ENCODE measurements at places on chromosomes 5 and 9.

GRCh38 chr5:145203193-145203592, 631.9 kb downstream of the PRELID2 start:
- no peak for DNase-seq

GRCh38 chr9:114588651-114589526, 1.3 kb downstream of the ATP6V1G1 start:
- DNase-seq: no peak

DNA sequence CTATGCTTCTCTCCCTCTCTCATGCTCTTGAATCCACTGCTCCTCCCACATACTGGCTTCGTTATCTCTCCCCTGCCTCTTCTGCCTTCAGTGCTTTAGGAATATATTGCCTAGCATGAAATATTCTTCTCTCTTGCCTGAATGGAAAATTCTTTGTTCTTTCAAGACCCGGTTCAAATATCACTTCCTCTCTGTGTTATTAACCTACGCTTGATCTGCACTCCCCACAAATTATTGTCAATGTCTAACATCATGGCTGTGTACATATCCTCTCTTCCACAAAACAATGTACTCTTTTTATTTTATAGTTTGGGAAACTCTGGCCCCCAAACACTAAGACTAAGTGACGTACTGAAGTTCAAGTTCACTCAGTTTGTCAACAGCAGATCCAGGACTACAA, 211.0 kb downstream of the SEC61B start:
- no peak for DNase-seq

DNA sequence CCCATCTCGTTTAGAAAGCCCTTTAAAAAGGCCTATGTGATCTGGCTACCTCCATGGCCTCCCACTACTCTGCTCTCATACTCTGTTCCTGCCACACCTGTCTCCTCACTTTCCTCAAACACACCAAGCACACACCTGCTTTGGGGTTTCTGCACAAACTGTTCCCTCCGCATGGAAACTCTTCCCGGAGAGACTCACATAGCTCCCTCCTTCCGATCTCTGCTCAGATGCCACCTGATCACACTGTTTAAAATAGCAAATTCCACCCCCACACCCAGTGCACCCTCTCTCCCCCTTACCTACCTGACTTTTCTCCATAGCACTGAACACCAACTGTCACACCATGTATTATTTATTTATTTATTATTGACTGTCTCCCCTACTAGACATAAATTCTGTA, 84.0 kb upstream of the NR4A3 start:
- DNase-seq: no peak

GRCh38 chr5:4453655-4454054, 686.5 kb upstream of the ADAMTS16 start:
- DNase-seq: no peak

DNA sequence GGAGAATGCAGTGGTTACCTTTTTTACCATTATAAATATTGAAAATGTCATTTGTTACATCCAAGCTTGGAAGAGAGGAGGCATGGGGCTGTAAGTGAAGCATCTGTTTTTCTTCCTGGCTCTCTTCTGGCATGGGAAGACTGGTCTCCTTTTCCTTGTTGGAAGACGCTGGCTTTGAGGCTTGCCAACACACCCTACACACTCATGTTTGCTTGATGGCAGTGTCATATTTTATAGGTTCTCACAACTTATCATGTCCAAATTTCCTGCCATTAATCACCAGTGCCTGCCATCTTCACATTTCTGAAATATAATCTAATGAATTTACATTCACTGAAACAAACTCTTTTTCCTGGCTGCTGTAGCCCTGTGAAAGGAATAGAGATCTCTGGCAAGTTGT, 252.9 kb downstream of the MAN2A1 start:
- DNase-seq: no peak

DNA sequence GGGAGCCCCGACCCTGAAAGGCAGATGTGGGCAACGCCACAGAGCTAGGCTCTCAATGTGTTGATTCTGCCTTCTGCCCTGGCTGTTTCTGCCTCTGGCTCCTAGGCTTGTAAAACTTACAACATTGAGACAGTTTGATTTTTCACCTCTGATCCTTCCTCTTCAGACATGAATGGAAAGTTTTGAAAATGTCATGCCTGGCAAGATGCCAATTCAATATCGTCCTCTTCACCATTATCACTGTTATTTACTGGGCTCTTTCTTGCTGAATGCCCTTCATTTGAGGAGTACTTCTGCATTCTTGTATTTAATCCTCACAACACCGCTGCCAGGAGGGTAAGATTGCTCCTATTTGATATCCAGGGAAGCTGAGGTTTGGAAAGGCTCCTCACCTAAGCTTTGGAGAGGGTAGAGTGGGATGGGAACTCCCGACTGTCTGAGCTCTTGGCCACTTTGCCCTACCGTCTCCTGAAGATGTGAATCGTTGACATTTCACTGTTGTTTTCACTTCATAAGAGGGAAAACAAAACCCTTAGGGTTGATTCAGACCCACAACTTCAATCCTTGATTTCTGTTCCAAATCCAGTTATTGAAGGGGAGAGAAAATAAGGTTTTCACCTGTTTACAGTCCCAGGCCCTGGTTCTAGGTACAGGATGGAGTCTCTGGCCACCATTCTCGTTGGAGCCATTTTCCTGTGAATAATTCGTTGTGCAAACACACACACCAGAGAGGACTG, 12.7 kb upstream of the FGF1 start:
- no peak for DNase-seq

DNA sequence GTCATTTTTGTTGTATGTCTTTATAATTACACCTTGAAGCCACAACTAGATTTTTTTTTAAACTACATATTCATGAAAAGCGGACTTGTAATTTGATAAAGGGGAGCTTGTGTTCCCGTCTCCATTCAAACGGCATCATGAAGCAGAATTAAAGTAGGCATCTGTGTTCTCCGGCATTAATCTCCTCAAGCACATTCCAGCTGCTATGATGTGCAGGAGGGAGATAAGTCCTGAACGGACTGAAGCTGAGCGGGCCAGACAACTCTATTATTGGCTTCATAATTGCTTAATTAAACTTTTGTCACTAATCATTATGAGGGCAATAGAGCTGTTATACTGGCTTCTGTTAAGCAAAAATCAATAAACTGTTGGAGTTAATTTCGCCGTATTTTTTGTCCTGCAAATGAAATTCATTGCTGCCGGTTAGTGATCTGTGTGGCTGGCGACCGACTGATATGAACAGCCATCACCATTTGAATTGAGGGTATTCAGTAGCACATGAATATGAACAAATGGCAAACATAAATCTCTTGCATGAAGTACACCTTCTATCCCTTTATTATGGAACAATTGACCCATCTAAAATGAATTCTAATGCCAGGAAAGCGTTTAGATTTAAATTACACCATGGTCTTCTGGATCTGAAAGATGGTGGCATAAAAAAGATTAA, 408.8 kb upstream of the IRX1 start:
- DNase-seq: no peak

DNA sequence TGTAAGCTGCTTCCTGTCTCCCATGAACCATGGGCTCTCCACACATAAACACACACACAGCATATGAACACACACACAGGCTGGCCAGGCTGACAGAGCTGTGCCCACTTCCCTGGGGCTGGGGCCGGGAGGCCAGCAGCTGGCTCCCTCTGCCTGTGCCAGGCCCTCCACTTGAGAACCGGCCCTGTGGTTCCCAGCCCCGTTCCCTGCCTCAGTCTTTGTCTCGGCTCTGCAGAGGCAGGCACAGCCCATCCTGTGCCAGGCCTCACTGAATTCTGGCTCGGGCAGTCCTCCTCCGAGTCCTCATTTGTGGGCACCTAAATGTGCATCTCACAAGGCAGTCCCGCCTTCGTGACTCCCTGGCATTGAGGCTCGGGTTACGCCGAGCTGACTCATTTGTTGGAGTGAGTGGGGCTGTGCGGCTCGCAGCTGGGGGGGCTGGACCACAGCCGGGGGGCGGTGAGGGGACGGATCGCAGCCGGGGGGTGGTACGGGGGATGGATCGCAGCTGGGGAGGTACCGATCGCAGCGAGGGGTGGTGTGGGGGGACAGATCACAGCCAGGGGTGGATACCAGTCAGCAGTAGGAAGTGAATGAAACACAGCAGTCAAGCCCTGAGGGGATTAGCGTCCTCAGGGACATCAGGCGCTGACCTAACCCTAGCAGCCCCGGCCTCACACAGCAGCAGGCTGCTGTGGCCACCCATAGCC, 72.3 kb downstream of the PSMB7 start:
- no peak for DNase-seq

- no peak for DNase-seq
These were observed 195.5 kb upstream of the CLINT1 start for GRCh38 chr5:158054223-158055110.

DNA sequence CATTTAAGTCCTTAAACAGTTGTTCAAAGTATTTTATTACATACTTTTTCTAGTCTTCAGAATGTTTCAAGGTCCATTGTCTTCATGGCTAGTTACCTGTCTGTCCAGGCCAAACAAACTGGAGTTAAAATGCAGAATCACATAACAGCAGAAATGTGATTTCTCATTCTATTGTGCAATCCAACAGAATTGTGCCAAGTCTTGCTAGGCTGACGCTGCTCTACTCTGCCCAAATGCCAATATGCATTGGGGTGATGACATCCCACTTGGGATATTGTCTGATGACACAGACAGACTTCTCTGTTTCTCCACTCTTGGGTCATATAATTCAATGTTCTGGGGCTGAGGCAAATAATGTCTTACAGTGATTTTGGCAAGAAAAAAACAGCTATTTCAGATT, 5.2 kb upstream of the SLC22A5 start:
- DNase-seq: no peak

DNA sequence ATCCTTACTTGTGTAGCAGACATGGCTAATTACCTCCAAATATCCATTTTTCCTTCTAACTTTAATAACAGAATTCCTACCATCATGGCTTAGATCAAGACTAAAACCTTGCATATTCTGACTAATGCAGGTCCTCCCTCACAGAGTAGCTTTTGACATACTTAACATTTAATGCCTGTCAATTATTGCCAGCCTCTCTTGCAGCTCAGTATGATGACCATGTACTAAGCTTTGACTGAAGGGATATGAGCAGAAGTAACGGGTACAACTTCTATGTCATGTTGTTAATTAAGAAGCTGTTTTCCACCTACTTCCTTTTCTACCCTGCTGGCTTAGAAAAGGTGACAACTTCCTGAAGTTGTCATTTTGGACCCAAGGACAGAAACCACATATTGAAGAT, 533.4 kb downstream of the PSAT1 start:
- no peak for DNase-seq

DNA sequence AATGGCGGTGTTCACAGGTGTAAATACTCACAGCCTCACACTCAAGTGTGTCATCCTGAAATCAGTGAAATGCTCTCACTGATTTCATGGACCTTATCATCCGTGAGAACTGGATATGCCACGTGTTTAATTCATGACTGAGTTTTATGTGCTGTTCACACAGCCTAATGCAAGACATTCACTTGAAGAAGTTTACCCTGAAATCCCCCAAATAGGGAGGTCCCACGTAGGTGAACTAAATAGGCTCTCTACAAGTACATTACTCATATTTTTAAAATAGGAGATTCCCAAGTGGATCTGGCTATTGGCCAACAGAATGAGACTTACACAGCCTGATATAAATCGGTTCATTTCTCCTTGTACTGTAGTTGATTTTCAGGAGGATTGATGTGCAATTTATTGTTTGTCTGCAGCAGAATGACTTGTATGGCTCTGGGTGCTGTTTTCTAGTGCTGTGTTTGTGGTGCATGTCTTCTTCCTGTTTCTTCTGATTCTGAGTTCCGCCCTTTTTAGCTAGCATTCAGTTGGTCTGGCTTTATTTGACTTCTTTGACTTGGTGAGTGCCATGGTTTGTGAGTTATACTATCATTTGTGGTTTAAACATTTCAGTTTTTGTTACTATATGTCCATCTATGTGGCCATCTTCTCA, 25.1 kb downstream of the TRIO start:
- no peak for DNase-seq

GRCh38 chr9:135371535-135371934, 108.0 kb upstream of the PPP1R26 start:
- DNase-seq: no peak

GRCh38 chr5:55907927-55908326, 56.8 kb downstream of the IL31RA start:
- DNase-seq: no peak

GRCh38 chr5:112024769-112025168, 267.8 kb upstream of the NREP start:
- no peak for DNase-seq

- DNase-seq: no peak
These were observed 104.1 kb downstream of the MTREX start for GRCh38 chr5:55411876-55412275.

DNA sequence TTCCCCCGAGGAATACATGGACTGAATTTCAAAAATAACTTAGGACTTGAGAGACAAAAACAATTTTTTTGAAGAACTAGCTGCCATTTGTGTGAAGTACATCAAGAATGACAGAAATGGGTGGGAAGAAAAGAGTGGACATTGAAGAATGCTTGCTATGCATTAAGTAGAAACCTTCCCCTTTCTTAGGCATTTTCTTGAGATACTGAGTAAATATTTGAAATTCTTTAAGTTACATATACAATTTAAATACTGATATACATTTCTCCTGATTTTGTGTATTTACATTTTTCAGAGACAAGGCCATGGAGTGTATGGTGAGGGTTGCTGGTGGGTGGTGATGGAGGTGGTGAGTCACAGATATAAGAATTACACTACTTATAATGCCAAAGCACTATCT, 319.3 kb upstream of the ADAMTSL1 start:
- no peak for DNase-seq

GRCh38 chr9:115671236-115671962, 482.2 kb upstream of the PAPPA start:
- DNase-seq: no peak

DNA sequence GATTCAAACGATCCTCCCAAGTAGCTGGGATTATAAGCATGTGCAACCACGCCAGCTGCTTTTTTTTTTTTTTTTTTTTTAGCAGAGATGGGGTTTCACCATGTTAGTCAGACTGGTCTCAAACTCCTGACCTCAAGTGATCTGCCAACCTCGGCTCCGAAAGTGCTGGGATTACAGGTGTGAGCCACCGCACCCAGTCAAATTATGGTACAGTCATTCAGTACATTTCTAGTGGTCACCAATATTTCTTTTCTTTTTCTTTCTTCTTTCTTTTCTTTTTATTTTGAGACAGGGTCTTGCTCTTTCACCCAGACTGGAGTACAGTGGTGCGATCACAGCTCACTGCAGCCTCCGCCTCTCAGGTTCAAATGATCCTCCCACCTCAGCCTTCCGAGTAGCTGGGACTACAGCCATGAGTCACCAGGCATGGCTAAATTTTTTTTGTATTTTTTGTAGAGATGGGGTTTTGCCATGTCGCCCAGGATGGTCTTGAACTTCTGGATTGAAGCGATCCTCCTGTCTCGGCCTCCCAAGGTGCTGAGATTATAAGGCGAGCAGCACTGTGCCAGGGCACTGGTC, 25.4 kb upstream of the DCP2 start:
- DNase-seq: peak; percentile 63
